ENCODE measurements at places on chromosomes 7 and 10. TPM values are rescaled to one million over a fixed set of nuclear protein-coding genes. Genes with fewer than 3 reads are reported as not detected.

GRCh38 chr10:107059872-107060271 lies 104.6 kb downstream of the SORCS1 start:
- DNase-seq: no peak

INPP5F gene
- total RNA-seq: 8.7 TPM

DNA sequence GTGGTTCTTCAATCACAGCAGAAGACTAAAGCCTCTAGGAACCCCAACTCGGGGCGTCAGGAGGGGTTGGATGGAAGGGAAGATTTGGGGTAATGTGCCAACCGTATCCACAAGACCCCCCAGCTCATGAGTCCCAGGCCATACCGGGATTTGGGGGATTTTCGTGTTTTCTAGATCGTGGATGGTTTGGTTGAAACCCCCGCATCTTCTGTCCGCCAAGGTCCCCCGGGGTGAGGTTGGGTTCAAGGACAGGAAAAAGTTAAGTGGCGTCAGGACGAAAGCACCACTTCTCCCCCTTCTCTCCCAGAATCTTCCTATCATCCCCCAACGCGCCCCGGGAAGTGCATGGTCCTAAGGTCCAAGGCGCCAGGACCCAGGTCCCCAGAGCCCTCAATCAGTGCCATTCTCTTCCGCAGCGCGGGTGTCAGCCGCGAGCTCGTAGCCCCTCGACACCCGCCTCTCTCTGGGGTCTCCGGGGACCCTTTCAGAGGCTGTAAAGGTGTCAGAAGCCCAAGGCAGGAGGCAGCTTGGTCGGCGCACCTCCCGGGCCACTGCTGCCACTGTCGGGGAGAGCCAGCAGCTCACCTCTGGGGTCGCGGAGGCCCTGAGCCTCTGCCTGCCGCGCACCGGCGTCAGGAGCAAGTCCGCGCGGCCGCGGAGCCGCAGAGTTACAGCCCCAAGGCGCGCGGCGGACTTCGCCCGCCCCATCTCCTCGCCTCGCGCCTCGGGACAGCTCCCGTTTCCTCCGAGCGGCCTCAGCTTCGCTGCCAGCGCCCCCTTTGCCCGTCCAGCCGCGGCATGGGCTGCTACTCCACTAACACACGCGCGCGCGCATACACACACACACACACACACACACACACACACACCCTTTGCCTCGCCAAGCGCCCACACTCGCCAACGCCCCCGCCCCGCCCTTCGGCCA lies 1.5 kb downstream of the MKX start:
- no peak for DNase-seq

DNA sequence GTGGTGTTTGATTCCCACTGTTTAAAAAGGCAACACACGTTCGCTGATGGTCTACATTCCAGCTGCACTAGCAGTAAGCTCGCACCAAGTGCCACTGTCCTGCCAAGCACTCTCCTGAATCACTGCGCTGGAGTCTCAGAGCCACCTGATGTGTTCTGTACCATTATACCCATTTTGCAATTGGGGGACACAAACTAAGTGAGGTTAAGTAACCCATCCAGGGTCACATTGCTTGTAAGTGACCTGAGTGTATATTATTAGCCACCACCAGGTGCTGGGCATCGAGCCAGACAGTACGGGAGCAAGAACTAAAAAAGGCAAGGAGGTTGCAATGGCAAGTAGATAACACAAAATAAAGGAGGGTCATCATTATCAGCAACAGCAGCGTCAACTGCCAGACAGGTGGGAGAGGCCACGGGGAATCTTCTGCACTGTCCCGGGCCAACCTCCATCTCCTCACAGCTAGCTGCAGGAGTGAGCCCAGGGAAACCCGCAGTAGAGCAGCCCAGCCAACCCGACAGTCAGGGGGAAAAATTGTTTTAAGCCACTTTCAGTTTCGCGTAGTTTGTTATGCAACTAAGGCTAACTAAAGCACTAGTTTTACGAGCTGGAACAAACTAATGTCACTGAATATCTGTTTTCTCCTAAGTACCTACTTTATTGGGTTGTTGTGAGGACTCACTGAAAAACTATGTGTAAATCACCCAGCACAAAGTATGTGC lies 712 bp upstream of the CPVL start:
- no peak for DNase-seq

DNA sequence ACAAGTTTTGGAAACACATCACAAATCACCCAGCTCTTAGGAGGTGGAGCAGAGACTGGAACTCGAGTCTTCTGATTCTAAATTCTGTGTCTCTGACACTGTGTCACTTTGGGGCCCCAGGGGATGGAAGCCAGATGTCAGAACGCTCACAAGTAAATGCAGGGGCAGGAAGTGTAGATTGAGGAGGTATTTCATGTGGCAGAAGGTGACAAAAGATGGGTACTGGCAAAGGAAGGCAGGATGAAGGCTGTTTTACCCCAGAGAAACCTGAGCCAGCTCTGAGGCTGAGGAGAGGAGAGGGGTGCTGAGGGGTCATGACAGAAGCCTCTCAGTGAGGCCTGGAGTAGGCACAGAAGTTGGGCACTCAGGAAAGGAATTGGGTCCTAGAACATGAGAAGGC lies 6.0 kb upstream of the PURB start:
- DNase-seq: peak; percentile 79

VGF gene
- total RNA-seq: 1.5 TPM

DNA sequence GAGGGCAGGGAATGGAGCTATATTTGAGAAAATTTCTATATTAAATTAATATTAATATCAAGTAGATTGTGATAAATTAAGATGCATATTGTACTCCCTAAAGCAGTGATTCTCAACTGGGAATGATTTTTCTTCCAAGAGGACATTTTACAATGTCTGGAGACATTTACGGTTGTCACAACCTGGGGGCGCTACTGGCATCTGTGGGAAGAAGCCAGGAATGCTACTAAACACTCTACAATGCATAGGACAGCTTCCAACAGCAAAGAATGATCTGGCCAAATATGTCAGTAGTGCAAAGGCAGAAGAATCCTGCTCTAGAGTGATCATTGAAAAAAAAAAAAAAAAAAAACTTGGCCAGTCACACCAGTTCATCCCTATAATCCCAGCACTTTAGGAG lies 100.0 kb downstream of the LSM5 start:
- no peak for DNase-seq

GRCh38 chr7:137592232-137592896 lies 248.8 kb upstream of the PTN start:
- peak; percentile 31 for DNase-seq

ARHGEF5 gene
- total RNA-seq: not detected

DDX56 gene
- 78.6 TPM for total RNA-seq

ZNF488 gene
- 0.30 TPM for total RNA-seq

MYO3A gene
- not detected for total RNA-seq

EBLN1 gene
- not detected for total RNA-seq

- DNase-seq: no peak
These were observed 104.9 kb downstream of the VPS50 start for GRCh38 chr7:93337052-93337451.

GRCh38 chr10:61257956-61258496 lies 195.2 kb downstream of the TMEM26 start:
- DNase-seq: no peak

STEAP1B gene
- 2.1 TPM for total RNA-seq
